ENCODE measurements at places on chromosomes 13 and 19.

DNA sequence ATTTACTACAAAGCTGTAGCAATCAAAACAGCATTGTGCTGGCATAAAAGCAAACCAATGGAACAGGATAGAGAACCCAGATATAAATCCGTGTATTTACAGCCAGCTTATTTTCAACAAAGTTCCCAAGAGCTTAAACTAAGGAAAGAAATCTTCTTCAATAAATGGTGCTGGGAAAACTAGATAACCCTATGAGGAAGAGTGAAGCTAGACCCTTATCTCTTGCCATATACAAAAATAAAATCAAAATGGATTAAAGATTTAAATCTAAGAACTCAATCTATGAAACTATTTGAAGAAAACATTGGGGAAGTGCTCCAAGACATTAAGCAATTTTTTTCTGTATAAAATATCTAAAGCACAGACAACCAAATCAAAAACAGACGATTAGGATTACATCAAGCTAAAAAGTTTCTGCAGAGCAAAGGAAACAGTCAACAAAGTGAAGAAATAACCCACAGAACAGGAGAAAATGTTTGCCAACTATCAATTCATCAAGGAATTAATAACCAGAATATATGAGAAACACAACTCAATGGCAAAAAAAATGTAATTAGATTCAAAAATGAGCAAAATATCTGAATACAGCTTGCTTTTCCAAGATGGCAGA is 480.7 kb downstream of the LMO7 start:
- no peak for DNase-seq

- DNase-seq: no peak
Observed at GRCh38 chr19:32203161-32203560, 142.2 kb upstream of the ZNF507 start.

- no peak for DNase-seq
Observed at GRCh38 chr13:25775986-25776385, 275.8 kb downstream of the SHISA2 start.

- no peak for DNase-seq
Observed at GRCh38 chr19:48455908-48456562, 661 bp downstream of the KCNJ14 start.
